Activated CD4-positive, alpha-beta memory T cell treated with anti-CD3 and anti-CD28 coated beads for 36 hours (primary cell): ENCODE measurements at places on chromosomes 1 and 21.

- no peak for DNase-seq
Observed at GRCh38 chr1:18632783-18633421, 2.3 kb downstream of the PAX7 start.

GRCh38 chr1:109193653-109194590, 19.8 kb upstream of the SARS1 start:
- peak; percentile 73 for DNase-seq

- no peak for DNase-seq
Observed at GRCh38 chr21:36155603-36156338, 853 bp upstream of the DOP1B start.

DNA sequence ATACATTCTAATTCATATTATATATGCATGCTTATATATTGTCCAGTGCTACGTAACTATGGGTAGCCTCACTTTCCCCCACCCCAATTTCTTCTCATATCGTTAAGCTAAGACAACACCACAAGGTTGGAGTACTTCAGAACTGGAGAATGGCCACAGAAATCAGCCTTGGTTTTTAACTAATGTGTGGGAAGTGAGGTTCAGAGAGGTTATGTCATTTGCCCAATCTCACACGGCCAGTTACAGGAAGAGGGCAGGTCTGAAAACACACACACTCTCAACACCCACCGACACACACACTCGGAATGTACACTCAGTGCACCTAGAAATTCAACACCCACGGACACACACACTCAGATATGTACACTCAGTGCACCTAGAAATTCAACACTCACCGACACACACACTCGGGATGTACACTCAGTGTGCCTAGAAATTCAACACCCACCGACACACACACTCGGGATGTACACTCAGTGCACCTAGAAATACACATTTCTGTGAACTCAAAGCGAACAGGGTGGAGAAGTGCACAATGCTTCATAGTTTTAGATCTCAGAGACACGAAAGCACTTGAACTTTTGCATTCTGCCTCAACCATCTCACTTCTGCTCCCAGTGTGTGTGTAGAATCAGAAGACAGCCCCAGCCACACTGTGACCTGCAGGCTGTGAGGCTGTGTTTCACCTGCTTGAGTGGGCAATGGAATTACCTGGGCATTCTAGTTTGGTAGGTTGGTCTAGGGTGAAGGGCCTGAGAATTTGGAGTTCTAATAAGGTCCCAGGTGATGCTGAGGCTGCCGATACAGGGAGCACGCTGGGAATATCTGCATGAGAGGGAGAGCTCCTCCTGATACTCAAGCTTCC, 170.4 kb downstream of the CLIC6 start:
- no peak for DNase-seq

GRCh38 chr1:217924924-217925323, 293.8 kb downstream of the SPATA17 start:
- DNase-seq: no peak
